ENCODE measurements at places on chromosomes 2 and 18.

GRCh38 chr2:196376984-196377877, 205.9 kb upstream of the STK17B start:
- DNase-seq, result peak; percentile 58

DNA sequence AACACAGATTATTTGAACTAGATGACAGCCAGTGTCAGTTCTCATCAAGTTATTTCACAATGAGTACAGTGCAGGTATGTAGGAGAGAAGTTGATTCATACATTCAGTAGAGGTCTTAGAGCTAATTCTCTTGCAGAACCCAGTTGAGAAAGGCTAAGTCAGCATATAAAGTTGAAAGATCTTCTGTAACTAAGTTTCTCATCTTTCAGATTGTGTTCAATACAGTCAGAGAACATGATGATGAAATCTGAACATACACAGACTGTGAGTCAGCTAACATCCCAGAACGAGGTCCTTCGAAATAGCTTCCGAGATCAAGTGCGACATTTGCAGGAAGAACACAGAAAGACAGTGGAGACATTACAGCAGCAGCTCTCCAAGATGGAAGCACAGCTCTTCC, 41.9 kb upstream of the LIMS1 start:
- peak; percentile 79 for DNase-seq

DNA sequence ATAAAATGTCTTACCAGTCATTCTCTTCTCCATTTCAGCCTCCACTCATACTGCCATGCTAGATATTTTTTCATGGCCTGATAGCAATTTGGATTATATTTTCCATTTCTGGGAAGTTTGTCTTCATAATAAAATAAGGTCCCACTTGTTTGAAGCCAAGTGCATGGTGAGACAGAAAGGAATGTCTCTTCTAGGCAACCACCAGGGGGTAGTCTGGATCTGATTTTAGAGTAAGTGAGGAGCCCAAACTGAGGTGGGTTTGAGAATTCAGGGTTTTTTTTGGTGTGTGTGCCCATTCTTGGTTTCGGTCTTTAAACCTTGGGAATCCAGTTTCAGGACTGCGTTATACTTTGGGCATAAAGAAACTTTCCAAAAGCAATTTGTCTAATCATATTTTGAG, 315.5 kb downstream of the RPRM start:
- no peak for DNase-seq

DNA sequence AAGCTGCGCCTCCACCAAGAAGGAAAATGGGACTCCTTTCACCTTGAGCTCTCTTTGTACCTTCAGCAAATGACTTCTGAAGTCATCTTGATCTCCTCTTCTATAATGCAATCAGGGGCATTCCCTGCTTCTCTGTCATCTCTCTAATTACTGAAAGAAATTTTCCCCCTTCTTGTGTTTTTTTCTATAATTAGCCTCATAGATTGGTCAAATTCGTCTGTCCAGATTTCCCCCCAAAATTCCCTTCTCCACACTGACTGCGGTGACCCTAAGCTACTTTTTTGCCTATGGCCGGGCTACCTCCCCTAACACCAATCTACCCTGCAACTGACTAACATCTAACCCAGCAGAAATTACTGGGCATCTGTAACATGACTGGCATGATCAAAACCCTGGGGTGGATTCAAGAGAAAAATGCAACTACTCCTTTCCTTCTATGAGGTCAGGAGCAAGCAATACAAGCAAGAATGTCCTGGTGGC, 168.6 kb downstream of the BCL2 start:
- no peak for DNase-seq

DNA sequence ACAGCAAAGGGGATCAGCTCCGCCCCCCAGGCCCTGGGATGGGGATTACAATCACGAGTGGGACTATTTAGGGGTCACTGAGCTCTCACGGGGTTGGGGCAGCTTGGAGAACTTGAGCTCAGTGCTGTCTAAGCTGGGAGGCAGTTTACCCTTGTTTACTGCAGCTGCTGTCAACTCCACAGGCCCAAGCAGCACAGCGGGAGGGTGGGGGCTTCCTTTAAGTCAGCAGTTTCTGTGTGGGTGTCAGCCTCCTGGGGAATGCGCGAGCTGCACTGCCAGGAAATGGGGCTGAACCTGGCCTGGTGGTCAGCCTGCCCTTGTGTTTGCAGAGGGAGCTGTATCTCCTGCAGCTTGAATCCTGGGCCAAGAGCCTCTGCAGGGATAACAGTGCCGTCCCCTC, 29.8 kb downstream of the TOGARAM2 start:
- DNase-seq, result no peak

- DNase-seq, result no peak
These were observed 18.7 kb downstream of the CABLES1 start for GRCh38 chr18:23154030-23154429.

- DNase-seq, result no peak
These were observed 70.6 kb upstream of the WDR75 start for GRCh38 chr2:189370719-189371118.

DNA sequence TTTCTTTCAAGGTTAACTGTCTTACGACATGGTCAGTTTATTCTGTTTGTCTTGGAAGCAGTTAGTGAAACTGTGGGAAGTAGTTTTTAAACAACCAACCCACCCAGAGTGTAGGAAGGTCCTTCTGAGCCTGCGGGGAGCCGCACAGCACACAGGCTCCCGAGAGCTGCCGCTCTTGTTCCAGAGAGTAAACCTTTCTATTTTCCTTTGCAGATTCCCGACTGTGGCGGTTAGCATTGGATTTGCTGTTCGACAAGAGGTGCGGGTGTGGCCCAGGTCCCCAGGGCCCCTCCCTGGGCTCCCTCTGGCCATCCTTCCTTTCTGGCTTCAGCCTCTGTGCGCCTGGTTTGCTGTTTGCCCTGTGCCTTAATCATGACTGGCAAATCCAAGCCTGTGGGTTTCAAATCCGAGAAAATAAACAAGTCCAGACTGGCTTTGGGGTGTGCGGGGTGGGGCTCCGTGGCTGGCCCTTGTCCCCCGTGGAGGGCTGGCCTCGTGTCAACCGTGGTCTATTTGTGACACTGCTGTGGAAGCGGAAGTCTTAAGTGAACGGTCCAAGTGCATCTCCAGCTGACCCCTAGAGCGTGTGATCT, 30.7 kb downstream of the IMPA2 start:
- DNase-seq, result no peak

DNA sequence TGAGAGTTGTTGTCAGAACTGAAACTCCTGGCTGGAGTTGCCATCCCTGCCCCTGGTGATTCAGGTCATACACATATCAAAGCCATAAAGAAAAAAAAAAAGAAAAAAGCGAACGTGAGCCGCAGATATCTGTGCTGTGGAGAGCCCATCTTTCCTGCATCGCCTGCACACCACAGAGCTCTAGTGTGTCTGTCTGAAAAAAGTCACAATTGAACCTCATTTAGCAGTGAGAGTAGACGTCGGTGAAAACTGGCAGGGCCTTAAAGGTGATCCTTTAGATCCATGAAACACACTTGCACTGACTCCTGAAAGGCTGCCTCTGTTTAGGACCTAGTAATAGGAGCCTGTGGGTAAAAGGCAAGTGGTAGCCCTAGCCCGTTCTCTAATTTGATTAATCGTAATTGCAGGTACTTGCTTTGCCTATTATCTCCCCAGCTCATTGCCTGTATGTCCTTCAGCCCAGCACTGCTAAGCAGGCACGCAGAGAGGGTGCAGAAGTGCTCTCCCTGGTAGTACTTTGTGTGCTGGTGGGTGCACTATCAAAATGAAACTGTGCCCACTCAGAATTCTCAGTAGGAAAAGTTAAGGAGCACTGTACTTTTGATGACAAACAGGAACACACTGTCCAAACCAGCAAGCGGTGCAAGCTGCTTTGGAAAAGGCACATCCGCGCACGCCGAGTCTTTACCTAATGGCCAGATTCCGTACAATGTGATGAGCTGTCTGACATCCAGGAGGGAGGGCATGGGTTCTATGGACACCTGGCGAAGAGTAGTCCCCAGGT, 103.5 kb upstream of the ASB18 start:
- DNase-seq, result no peak

Data from AG04449 (cell line).